ENCODE measurements at places on chromosomes 3 and 15.

- DNase-seq = no peak
Measured at GRCh38 chr3:40875581-40875980, 323.7 kb upstream of the CTNNB1 start.

- peak; percentile 90 for DNase-seq
Measured at GRCh38 chr15:29934251-29934650, 112.0 kb upstream of the TJP1 start.

GRCh38 chr15:67146875-67147381 is 81.5 kb downstream of the SMAD3 start:
- DNase-seq = peak; percentile 92

GRCh38 chr3:53091011-53091410 is 39.2 kb downstream of the RFT1 start:
- DNase-seq = no peak

GRCh38 chr3:42610976-42611375 is 10.5 kb downstream of the NKTR start:
- DNase-seq = no peak

GRCh38 chr3:10245081-10245712 is 3.1 kb upstream of the TATDN2 start:
- DNase-seq = no peak

DNA sequence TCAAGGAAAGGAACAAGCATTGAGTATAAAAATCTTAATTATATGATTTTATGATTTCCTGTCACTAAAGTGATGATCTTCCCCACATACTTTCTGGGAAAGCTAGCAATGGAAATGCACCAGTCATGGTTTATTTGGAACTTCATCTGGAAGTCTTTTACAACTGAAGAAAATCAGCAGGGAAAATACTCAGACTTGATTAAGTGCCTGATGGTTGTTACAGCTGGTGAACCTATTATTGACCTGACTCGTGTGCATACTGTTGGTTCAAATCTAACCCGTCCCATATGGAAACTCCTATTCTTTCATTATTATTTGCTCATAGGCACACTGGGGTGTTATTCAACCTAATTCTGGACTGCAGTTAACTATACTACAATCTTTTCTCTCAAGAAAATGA is 701.8 kb upstream of the CCDC54 start:
- no peak for DNase-seq

DNA sequence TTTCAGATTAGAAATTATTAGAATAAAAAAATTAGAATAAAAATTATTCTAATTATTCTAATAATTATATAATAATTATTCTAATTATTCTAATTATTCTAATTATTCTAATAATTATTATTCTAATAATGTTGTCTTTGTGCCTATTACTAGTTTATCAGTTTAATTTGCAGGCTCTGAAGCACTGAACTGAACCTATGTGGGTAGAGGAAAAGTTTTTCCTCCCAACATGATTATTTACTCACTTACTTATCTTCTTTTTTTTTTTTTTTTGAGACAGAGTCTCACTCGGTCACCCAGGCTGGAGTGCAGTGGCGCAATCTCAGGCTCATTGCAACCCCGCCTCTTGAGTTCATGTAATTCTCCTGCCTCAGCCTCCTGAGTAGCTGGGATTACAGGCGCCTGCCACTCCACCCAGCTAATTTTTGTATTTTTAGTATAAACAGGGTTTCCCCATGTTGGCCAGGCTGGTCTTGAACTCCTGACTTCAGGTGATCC is 39.7 kb upstream of the C15orf39 start:
- no peak for DNase-seq

DNA sequence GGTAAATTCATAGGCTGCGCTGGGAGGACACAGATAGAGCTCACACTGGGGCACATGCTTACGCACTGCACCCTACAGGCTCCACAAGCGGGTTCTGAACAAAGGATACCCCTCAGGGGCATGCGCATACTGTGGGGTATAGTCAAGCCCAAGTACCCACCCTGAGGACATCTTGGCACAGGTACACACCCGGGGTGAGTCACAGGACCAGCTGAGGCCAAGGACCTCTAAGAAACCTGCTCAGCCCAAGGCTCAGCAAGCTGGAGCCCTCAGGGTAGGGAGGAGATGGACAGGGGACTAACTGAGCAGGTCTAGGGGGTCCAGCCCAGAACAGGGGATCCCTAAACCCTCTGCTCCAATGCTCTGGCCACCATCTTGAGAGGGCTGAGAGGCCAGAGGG is 3.3 kb downstream of the SHISA5 start:
- DNase-seq = no peak

GRCh38 chr15:63362885-63363284 is 18.8 kb downstream of the CA12 start:
- no peak for DNase-seq

- DNase-seq = no peak
Measured at GRCh38 chr3:42871592-42872196, 4.0 kb downstream of the CYP8B1 start.

DNA sequence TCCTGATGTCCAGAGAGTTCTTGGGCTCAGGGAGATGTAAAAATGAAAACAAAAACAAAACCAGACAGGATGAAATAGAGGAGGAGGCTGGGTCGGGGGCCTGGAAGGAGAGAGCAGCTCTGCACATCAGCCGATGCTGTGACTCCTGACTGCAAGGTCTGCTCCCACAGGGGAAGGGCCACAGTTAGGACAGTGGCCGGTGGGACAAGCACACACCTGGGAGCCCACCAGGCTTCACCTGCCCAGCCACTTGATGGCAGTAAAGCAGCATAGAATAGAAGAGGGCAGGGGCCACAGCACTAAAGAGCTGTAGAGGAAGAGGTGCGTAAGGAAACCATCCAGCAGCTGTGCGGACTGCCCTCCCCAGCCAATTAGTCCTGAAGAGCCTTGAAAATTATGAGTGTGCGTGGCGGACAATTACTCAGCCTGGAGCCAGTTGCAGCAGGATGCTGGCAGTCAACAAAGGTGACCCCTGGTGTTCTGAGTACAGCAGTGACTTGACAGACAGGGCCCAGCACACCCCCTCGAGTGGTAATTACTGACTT is 29.8 kb downstream of the ALS2CL start:
- no peak for DNase-seq

DNA sequence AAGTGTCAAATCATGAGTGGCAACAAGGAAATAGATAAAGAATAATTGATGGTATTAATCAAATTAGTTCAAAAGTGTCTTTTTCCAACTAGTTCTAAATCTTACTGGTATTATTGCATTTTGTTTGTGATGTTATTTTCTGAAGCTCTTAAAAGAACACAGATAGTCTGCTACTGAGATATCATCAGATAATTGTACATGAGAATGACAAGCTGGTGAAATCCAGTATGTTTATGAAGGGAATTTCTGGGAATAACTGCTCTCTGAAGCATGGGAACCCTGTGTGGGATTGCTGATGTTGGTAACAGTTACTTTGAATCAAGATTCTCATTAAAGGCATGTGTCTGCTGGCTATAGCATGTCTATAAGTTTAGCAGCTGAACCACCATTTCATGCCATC is 190.3 kb upstream of the CDIN1 start:
- no peak for DNase-seq

- no peak for DNase-seq
Measured at GRCh38 chr3:82640254-82640653, 878.8 kb upstream of the GBE1 start.

DNA sequence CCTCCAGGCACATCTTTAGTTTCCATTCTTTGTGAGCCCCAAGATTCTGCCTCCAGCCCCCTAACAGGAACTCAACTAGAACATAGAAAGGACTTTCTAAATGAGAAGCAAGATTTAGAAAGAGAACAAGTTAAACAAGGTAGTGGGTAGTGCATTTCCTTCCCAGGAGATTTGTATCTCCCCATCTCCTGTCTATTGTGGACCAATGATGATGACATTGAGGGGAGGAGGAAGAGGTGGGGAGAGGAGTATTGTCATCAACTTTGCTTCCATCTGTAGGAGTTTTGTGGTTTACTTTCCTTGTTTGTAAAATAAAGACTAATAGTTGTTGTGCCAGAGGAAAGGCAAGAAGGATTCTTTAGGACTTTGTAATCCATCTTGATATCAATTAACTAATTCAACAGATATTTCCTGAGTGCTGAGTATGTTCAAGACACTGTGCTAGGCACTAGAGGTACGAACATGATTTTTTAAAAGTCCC is 235.3 kb upstream of the ROPN1 start:
- no peak for DNase-seq

GRCh38 chr15:35427091-35427490 is 118.9 kb downstream of the DPH6 start:
- DNase-seq = peak; percentile 81

DNA sequence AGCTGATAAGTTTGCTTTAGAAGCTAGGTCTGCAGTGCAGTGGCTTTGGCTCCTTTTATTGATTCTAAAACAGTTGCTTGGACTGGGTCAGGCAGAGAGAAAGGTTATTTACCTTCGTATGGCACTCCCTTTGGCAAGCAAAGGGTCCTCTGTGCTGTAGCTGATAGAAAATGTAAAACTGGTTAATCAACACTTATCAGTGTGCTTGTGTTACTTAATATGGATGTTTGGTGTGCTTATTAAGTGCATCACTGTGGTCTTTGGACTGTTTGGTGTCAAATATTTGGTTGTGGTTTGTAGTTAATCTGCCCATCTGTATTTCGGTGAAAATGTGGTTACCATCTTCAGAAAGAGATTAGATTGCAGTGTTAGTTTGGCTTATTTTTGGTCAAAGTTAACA is 16.0 kb downstream of the UBE2E2 start:
- DNase-seq = peak; percentile 24

GRCh38 chr3:164732166-164732565 is 346.1 kb downstream of the SI start:
- DNase-seq = no peak

DNA sequence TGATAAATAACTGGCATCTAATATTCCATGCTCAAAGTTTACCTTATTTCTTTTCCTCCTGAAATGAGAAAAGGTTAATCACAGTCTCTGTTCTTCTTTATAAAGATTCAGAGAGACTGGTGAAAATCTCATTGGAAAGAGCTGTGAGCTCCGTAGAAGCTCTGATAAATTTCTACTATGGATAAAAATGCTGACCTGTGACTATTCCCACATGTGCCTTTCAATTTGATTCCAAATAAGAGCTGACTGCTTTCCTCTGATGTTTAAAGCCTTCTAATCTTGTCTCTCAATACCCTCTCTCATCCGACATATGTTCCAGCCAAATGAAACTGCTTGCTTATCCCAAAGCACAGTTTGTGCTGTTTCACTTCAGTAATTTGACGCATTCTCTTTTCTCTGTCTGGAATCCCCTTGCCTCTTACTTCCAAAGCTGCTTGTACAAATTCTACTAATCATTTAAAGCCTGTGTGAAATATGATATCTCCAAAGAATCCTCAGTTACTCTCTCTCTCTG is 130.1 kb downstream of the RTP4 start:
- DNase-seq = no peak

GRCh38 chr3:53473422-53473821 is 21.0 kb upstream of the CACNA1D start:
- DNase-seq = no peak

DNA sequence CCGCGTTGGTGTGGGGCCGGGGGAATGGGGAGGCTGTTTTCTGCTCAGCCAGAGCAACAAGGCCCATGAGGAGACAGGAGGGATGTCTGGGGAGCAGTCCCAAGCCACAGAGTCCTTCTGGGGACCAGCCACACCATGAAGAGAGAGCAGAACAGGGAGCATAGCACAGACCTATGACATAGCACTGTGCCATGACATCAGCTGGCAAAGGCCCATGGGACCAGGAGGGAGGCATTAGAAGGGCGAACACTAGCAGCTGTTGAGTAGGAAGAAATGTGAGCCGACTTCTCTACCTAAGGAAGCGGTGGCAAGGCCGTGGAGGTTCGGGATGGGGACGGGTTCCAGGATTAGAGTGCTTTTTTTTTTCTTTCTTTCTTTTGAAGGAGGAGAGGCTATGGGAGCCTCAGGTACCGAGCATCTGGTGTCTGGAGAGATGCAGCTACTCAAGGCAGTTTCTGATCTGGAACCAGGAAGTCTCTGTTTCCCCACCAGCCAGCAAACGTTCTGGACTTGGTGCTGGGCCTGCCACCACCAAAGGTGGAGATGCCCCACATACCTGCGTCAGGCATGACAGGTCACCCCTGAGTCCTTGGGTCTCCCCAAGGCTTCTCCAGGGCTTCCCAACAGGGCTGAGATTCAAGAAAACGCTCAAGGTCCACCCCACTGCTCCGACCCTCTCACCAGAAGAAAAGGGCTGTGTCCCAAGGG is 77.3 kb upstream of the CGNL1 start:
- DNase-seq = no peak

- no peak for DNase-seq
Measured at GRCh38 chr3:53753518-53754183, 92.6 kb downstream of the CHDH start.

DNA sequence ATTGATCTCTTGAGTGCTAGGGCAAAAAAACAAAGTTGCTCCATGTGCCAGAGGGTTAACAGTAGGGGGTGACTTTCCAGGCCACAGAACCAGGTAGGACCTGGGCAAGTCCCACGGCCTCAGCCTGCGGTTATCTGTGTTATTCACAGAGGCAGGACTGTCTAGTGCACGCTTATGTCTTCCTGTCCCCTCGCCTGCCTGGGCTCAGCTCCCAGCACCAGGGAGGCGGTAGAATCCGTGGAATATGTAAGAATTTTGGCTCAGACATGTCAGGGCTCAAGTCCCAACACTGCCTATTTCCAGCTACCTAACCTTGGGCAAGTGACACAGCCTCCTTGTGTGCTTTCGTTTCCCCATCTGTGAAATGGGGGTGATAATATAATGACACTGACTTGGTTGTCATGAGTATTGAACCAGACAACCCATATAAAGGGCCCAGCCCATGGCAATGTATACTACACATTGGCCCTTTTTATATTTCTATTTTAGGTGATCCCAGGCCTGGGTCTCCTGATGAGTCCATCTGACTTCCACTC is 44.3 kb upstream of the FLNB start:
- DNase-seq = no peak

DNA sequence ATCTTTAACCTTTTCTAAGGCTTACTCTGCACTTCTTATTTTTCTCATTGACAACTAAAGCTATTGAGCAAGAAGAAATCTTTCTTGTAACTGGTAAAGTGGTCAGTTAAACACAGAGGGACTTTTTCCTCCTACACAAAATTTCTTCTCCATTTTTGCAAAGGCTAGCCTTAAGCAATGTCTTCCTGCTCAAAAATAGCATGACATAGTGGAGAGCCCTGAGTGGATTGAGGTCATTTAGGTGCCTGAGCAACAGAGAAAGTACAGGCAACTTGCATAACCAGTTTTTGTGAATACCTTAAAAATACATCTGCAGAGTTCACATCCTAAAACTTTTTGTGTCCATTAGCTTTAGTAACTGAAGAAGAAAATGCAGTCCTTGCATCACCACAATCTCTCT is 144.7 kb upstream of the TTC14 start:
- DNase-seq = no peak
